ENCODE measurements at places on chromosomes 11 and 22.

DNA sequence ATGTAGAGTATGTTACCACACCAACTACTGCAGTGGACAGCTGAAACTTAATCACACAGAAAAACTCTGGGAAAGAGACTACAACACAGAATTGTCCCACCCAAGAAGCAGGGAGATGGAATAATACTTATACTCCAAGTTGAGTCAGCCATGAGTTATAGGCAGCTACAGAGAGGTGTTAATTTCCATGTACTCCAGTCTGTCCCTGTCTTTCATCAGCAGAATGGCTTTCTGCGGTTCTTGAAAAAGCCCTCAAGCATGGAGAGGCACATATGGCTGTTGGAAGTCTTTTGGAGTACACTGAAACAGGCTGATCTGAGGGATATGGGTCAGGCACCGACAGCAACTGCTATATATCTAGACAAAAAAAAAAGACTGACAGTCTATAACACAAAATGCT is 219.5 kb downstream of the DLG2 start:
- no peak for DNase-seq

DNA sequence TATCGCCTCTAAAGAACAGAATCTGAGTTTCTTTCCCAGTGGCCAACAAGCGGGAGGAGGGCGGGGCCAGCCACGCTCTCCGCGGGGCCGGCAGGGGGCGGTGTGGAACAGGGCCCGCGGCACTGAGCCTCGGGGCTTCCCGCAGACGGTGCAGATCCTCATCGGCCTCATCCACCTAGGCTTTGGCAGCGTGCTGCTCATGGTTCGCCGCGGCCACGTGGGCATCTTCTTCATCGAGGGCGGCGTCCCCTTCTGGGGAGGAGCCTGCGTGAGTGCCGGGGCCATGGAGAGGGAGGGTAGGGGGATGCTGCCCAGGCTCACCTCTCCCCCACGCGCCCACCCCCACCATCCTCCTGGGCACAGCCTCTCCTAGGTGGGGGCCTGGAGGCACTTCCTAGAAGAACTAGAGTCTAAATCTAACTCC is 10.7 kb downstream of the MS4A15 start:
- DNase-seq = no peak

- no peak for DNase-seq
Measured at GRCh38 chr11:47501101-47501500, 51.8 kb downstream of the CELF1 start.

DNA sequence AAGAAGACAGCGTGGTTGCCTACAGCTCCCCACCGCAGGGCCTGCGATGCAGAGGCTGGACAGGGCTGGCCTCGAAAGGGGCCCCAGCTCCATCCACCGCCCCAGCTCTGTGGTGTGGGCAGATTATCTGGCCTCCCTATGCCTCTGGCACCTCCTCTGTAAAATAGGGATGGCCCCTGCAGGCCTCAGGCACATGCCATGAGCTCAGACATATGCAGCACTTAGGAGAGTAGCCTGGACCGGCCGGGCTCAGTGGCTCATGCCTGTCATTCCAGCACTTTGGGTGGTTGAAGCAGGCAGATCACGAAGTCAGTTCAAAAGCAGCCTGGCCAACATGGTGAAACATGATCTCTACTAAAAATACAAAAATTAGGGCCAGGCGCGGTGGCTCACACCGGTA is 7.4 kb downstream of the APOBEC3D start:
- DNase-seq = no peak

DNA sequence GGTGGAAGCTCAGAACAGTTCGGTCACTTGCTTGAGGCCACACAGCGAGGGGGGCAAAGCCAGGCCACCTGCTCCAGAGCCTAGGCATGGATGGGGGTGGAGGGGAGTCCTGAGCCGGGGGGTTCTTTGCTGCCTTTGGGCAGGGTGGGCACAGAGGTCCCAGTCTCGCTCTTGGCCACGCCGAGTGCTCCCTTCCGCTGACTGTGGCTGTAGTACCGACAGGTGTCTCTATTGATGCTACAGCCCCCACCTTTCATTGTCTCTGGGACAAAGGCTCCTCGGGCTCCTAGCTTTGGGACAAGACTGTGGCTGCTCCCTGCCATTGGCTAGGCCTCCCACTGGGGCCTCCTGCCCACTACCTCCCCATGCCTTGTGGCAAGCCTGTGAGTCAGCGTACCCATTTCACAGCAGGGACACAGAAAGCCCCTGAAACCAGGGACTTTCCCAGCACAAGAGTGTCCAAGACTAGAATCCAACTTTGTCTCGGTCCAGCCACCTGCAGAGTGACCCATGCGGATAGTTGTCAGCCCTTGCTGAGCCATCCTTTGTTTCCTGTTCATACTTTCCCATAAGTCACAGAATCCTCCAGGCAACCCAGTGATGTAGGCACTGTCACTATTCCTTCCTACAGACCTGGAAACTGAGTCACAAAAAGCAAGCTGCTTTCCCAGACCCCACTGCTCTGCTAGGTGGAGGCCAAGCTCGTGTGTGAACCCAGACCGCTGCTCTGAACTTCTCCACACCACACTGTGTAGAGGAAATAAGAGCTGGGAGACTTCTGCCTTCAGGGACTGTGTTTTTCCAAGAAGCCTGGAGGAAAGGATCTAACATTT is 17.2 kb downstream of the MYEOV start:
- no peak for DNase-seq

DNA sequence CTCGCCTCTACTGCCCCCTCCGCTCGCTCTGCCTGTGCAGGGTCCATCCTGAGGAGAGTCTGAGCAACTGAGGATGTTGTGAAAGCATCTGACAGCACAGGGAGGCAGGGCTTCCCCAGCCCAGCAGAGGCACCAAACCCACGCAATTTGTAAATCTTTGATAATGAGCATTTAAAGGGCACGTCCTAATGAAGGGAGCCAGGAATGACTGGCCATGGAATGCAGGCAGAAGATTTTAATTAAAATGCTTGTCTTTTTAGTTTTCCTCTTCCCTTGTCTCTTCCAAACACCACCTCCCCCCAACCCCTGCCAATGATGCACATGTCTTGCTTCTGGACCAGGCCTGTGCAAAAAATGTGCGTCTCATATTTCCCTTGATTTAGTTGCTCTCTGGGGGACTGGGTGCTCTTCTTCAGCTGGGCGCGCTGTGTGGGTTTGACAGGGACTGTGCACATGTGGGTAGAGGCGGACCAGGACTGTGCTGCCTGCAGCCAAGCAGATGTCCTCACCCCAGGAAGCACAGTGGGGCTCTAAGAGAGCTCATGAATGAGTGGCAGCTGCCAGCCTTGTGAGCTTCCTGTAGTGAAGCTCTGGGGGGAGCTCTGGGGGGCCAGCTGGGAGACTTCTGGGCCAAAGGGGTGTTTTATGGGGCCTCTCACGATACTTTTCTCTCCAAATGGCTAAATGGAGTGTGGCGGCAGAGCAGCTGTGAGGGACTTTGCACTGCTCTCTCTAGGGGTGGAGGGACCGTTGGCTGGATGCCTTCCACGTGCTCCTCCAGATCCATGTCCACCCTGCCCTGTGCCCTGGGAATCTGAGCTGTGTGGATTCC is 273.5 kb downstream of the ST3GAL4 start:
- no peak for DNase-seq

Measured in lower leg skin (tissue), 4 donors.